NCI-H1092 treated with DMSO at 0.1 percent for 48 hours (cell line): ENCODE measurements at places on chromosomes 6 and 20.

DNA sequence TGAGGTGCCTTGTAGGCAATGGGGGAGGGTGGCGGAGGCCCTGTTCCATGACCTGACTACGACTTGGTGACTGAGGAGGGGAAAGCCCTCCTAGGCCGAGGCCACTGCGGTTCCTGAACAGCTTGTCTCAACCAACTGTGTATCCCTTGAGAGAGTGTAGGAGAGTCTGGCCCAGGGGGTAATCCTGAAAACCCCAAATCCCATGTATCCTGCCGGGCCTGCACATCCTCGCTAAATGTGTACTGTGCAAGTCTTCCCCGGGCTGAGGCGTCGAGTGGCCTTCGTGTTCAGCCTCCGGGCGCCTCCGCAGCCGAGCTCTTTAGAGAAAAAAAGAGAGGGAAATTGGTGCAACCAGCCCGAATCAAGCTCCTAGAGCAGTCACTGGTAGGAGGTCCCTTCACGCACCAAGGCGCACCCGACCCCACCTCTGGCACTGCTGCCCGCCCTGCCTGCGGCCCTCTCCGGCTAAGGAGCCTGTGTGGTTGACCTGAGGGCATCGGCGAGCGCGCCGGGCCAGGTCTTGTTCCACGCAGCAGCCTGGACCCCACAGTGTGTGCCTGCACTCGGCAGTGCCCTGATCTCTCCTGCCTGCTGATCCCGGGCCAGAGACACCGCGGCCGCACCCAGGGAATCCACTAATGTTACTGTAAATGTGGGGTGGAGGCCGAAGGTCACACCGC, 7.3 kb downstream of the SIM1 start:
- DNase-seq: no peak

GRCh38 chr6:85113934-85114580, 335.8 kb upstream of the NT5E start:
- DNase-seq: no peak

GRCh38 chr6:14320332-14320731, 202.8 kb downstream of the CD83 start:
- DNase-seq: no peak

DNA sequence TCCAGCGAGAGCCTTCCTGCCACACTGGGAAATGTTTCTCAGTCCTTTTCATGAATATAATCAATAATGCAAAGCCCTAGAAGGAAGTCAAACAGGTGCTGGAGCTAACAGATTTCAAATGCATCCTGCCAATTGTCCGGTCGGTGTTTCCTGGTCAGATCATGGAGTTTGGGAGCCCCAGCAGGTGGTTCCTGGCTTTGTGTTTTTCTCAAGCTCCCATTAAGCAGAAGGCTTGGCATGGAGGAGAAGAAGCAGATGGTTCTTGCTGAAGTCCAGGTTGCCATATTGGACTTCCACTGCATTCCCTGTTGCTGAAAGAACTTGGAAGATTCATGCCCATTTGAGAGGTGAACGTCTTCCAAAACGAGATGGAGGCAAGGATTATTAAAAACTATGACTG, 68.6 kb downstream of the GFOD1 start:
- DNase-seq: no peak

- no peak for DNase-seq
Observed at GRCh38 chr6:109393886-109394281, 11.6 kb upstream of the CD164 start.

DNA sequence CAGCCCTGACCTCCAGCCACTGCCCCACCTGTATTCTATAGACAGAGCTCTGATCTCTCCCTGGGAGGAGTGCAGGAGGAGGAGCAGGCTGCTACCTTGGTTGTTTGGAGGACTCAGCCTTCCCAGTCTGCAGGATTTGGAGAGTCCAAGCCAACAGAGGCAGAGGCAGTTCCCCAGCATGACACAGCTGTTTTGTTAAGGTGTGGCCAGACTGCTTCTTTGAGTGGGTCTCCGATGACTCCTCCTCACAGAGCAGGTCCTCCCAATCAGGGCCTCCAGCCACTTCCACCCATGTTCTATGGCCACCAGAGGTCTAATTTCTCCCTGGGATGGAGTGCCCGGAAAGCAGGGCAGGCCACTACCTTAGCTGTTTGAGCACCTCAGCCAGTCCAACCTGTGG, 203.5 kb downstream of the HACE1 start:
- DNase-seq: no peak

DNA sequence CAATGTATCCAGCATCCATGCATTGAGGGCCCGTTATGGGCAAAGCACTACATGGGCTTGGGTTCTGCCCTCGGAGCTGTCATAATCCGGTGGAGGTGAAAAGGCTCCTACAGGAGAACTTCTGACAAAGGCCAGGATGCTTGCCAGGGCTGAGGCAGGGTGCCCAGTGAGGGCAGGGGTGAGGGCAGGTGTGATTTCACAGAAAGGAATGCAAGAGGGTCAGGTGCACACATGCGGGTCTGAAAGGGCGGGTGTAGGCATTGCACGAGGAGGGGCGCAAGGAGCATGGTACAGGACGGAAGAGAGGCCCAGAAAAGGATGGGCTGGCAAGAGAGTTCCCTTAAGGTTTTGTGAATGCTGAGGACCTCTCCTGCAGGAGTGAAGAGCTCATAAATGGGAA, 348.0 kb downstream of the BTBD3 start:
- DNase-seq: no peak

DNA sequence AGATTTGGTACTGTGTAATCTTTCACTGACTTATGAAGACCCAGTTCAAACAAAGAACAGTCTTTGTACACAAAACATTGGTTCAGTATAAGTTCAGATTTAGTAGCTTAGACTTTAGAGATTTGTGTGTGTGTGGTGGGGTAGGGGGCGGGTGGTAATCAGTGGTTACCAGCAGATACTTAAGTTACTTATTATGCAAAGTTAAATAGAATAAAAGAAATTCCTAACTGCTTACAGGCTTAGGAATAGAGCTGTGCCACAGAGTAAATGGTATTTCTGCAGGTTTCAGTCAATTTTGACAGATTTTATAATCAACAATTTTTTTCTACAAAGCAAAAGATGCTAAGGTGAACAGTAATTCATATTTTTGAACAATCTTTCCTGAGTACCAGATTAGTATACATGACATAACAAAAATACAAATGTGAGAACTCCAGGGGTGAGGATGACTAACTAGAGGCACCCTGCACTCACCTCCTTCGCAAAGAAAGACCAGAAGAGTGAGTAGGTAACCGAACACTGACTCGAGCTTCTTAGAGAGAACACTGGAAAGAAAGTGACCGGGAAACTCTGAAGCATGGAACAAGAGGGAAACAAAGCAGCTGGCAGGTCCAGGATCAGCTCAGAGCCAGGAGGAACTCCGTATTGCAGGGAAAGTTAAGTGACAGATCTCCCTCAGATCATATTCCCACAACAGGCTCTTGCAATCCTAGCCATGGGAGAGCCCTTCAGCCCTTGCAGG, 560.6 kb downstream of the COL12A1 start:
- no peak for DNase-seq

DNA sequence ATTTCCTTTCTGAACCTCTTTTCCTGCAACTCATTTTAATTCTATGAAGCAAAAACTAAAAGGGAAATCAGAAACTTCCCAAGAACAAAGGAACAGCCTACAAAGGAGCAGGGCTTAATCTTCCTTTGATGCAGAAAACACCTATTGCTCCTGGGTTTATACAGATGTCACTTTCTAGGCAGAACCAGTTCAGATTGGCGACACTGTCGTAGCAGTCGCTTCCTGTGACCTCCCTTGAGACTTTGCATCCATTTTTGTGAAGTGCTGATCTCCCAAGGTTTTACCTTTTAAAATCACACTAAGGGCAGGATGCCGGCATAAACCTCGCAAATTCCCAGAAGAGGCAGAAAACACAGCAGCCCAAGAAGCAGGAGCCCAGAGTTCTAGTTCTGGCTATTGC, 40.1 kb downstream of the JAG1 start:
- no peak for DNase-seq

DNA sequence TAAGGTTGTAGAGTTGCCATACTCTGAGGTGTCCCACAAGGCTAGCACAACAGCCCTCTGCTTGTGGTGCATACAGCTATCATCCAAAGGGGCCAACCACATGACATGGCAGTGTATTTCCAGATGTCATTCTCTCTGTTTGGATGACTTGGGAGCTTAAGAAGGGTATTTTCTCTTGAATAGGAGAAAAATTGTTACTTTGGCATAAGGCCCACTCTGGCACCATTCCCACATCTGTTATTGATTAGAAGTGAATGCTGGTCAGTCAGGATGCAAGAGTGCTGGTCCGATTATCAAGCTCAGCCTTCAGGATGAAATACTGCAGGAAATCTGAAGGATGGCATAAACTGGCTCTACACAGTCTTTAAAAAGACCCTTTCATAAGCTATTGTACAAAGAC, 83.6 kb upstream of the C20orf144 start:
- DNase-seq: peak; percentile 19

DNA sequence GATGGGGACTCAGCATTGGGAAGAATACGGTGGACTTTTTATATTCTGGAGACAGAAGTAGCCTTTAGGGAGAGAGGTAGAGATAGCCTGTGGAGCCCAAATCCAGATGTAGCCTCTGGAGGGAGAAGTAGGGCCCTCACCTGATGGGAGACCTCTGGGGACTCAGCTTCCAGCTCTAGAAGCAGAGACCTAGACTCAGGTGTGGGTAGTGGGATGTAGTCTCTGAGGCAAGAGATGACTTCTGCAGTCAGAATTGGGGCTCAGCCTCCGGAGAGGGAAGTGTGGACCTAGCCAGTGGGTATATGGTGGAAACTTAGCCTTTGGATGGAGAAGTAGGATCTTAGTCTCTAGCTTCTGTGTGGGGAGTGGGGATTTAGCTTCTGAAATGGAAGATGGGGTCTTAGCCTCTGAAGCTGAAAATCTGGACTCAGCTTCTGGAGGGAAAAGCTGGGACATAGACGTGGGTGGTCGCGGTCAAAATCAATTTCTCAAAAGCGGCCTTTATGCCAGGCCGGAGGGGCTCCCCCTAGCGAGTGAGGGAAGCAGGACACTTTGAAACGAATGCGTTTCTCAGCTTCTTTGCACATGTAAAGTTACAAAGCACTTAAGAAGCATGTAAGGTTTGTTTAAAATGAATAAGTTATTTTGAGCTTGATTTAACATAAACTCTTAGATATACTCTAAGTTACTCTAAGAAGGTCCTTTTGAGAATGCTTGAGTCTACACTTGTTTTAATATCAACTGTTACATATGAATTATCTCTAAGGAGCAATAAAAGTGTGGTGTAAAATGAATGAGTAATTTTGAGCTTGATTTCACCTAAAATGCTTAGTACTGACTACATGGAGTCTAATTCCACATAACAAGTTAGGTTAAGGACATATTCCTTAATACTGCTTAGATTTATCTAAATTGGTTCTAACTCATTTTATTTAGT, 12.9 kb upstream of the ZNF343 start:
- peak; percentile 9 for DNase-seq

GRCh38 chr20:19907326-19908056, 109.7 kb upstream of the NAA20 start:
- no peak for DNase-seq

DNA sequence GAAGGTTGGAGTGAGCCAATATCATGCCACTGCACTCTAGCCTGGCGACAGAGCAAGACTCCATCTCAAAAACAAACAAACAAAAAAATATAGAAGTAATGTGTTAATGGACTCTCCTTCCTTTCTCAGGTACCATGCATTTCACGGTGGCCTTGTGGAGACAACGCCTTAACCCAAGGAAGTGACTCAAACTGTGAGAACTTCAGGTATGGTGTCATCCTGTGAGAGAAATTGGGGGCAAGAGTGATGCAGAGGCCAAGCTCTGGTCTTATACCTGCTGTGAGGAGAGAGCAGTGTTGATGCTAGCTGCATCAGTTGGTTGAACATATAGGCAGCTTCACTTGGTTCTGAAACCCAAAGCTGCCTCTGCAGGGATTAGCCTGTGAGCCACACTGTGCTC, 6.2 kb downstream of the ITCH start:
- no peak for DNase-seq
